Left ventricle myocardium inferior (tissue), 1 donor: ENCODE measurements at places on chromosomes 7 and 10.

- DNase-seq: no peak
Measured at GRCh38 chr10:75740541-75740940, 309.1 kb downstream of the LRMDA start.

DNA sequence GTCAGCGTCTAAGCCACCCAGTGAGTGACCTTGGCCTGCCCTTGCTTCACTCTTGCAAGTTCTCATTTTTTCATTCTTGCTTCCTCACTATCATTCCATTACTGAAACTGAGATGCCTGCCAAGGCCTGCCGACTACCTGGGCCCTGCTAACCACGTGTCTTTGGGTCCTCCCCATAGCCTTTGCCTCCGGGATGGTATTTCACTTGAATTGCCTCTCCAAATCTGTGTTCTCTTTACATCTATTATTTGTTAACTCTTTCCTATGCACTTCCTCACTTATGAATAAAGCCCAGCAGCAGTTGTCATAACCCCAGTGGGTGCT is 234.6 kb downstream of the SNX10 start:
- DNase-seq: no peak

- no peak for DNase-seq
Measured at GRCh38 chr7:133709036-133709880, 417.9 kb upstream of the LRGUK start.

DNA sequence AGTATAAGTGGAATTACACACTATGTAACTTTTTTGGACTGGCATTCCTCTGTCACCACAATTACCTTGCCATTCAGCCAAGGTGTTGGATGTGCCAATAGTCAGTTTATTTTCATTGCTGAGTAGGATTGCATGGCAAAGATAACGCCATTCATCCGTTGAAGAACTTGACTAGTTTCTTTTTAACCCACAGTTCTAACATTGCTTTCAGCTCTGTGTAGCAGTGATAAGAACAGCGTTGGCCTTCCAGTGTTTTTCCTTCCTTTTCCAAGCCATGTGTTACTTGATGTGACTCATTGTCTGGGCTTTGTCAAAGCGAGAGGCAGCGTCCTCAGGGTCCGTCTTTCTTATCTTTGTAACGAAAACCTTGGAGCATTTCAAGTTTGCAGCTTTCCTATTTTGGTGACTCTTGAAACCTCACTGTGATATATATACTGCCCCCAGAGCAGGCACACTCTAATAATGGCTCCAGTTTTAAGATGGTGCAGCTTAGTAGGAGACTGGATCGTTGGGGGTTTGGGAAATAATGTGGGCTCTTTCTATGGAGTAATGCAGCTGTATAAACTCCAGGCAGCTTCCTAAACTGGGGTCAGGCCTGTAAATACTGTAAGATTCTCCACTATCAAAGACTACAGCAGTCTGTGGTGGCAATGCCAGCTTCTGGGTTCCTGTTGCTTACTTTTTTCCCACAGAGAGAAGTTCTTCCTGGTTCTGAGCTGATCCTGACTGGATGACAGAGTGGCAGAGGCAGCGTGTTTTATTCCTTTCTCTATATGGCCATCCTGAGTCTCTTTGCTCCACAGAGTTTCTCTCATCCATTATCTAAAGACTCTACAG is 41.7 kb downstream of the AKR1E2 start:
- DNase-seq: no peak

DNA sequence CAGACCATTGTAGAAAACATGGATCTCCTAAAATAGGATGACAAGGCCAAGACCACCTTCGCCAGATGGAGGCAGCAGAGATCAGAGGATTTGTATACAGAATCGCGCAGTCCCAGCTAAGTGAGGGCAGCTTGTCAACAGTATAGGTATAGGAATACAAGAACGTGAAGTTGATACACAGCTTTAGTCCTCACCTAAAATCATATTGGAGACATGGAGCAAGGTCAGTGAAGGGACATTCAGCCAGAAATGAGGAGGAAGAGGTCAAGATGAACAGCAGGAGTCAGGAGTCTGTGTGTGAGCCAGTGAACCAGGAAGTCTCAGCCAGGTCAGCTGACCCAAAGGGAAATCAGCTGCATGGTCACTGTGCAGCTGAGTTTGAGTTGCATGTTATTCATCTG is 263.4 kb upstream of the PRKCQ start:
- no peak for DNase-seq
